Hippocampal formation (tissue), 2 donors: ENCODE measurements at places on chromosomes 11 and 22.

DNA sequence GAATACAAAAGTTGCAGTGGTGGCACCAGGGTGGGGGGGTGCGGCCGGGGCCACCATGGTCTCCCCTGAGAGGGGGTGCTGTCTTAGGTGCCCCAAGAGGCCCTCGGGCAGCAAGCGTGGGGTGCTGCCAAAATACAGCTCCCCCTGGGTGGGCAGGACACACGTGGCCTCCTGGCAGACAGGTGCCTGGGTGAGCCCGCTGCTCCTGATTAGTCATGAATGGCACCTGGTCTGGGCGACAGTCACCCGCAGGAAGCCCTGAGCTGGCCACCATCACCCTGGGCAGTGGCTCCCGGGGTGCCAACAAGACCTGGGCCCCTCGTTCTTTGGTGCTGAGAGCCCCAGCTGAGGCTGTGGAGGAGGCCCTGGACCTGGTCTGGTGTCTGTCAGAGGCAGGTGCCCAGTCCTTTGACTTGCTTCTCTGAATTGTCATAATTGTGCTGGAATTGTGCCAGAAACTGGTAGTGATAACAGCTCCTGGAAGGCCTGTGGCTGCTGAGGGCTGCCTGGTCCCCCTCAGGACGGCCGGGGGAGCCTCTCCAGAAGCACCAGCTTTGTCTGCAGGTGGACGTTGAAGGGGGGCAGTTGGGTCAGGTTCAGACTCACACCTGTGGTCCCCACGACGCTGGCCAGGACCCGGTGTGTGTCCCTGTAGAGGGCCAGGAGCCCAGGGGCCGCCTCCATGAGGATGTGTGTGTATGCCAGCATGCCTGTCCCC is 14.8 kb downstream of the ALG12 start:
- DNase-seq: no peak

GRCh38 chr22:37215890-37216289 is 3.6 kb upstream of the SSTR3 start:
- DNase-seq: no peak

GRCh38 chr11:132123449-132123848 is 753.0 kb downstream of the NTM start:
- no peak for DNase-seq

GRCh38 chr11:57237204-57237681 is at the start of gene APLNR:
TSS of gene APLNR (minus strand) at chr11:57237250. CDS start at chr11:57237004, 246 bp downstream.
- DNase-seq: no peak

DNA sequence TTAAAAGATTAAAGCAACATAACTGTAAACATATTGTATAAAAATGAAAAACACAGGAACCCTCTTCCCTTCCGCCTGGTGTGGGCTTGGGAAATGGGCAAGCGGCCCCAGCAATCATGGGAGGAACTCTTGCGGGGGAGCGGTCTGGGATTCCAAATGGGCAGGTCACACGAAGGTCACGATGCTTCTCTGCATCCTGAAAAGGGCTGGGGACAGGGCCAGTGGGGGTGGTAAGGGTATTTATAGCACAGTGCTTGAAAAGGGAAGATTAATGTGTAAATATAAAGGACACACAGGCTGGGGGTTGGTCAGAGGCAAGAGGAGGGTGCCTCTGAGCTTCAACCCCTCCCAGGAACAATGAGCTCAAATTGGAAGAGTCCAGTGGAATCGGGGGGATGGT is 46.9 kb upstream of the OR4B1 start:
- DNase-seq: no peak

- DNase-seq: no peak
Measured at GRCh38 chr11:114876234-114876633, 197.9 kb downstream of the NXPE2 start.

DNA sequence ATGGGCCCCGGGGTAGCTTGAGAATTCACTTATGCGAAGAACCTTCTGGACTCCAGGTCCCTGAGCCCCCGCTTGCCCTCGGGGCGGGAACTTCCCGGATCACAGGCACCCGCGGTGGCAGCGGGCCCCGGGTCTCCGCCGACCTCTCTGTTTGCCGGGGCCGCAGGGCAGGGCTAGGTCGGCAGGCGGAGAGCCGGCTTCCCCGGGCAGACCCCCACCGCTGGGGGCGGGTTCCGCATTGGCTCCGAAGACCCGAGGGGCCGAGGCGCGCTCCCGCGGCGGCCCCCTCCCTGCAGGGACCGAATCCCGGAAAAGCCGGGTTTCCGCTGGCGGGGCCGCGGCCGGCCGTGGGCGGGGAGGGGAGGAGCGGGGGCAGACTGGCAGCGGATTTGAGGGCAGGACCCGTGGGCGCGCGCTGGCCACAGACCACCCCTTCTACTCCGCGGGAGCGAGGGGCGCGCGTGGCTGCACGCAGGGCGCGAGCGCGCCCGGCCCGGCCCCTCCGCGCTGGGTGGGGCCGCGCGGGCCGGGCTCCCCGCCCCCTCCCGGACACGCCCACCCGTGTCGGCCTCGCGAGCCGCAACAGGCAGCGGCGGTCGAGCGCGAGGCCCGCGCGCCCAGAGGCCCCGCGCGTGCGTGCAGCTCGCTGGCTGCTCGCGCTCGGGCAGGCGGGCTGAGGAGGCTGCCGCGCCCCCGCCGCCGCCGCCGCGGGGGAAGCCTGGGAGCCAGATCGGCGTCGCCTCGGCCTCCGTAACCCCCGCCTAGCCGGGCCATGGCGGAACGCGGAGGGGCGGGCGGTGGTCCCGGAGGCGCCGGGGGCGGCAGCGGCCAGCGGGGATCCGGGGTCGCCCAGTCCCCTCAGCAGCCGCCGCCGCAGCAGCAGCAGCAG is at the start of gene PACS1:
TSS of gene PACS1 (plus strand) at position 558 of the 889 bp plus-strand sequence. CDS start at position 773, 215 bp downstream.
- DNase-seq: peak; percentile 68

DNA sequence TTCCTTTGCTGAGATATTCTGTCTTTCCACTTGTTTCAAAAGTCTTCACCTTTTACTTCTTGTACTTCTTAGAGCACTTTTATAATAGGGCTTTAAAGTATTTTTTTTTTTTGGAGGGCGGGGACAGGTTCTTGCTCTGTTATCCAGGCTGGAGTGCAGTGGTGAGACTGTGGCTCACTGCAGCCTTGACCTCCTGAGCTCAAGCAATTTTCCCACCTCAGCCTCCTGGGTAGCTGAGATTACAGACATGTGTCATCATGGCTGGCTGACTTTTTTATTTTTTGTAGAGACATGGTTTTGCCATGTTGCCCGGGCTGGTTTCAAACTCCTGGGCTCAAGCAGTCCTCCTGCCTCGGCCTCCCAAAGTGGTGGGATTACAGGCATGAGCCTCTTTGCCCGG is 57.9 kb downstream of the DYNC2H1 start:
- DNase-seq: no peak

GRCh38 chr11:105245781-105246315 is 106.3 kb upstream of the CARD18 start:
- DNase-seq: no peak

DNA sequence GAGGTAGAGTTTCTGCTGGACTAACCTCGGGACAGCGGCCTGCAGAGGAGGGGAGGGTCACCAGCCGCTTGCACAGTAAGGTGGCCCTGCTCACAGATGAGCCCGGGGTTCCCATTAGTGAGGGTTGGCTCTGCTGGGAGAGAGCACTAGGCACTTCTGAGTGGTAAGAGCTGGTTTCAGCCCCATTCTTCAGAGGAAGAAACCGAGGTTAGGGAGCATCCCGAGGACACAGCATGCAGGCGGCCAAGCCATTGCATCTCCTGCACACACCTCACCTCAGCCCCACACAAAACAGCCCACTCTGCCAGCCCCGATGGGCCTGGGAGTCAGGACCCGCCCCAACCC is 99.3 kb downstream of the MED15 start:
- no peak for DNase-seq

DNA sequence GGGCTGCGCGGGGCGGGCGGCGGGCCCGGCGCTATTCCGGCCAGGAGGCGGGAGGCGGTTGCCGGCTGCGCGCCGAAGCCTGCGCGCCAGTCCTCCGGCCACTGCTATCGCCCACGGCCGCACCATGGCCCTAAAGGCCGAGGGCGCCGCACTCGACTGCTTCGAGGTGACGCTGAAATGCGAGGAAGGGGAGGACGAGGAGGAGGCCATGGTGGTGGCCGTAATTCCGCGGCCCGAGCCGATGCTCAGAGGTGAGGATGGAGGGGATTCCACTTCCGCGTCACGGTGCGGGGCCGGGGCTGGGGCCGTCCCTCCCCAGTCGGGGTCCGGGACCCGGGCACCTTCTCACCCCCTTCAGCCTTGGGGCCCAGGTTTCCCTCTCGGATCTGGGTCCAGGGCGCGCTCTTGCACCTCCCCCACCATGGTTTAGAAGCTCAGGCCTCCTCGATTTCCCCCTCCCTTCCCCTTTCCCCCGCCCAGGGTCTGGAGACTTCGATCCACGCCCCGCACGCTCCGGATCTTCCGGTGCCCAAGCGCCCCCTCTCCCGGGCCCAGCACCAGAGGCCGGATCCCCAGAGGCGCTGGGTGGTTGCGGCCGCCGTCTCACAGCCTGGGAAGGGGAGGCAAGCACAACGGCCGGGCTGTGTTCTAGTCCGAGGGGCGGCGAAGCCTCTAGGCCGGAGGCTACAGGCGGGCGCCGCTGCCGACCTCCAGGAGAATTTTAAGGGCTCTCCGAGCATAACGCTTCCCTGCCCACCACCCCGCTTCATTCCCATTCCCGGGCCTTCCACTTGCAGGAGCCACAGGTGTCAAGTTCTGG is 517 bp downstream of the SPINDOC start:
- DNase-seq: peak; percentile 53

GRCh38 chr22:45832180-45832579 is 144.8 kb downstream of the WNT7B start:
- no peak for DNase-seq

GRCh38 chr11:67667490-67668191 is 6.8 kb downstream of the ALDH3B2 start:
- no peak for DNase-seq

DNA sequence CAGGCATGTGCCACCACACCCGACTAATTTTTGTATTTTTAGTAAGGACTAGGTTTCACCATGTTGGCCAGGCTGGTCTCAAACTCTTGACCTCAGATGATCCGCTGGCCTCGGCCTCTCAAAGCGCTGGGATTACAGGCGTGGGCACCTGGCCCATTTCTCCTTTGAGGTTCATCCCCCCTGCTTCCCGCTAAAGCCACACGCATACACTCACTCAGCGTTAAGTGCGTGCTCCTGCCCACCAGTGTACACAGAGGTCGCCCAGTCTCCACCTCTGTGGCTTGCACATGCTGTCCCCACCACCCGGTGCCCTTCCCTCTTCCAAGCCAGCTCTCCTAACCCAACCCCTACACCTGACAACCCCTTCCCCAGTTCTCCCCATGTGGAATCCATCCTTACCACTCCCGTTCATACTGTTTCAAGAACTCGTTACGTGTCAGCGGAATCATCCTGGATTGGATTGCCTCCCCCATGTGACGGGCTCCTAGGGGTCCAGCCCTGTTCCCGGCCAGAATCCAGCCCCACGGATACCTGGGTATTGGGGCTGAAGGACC is 15.7 kb upstream of the CYTH4 start:
- no peak for DNase-seq

DNA sequence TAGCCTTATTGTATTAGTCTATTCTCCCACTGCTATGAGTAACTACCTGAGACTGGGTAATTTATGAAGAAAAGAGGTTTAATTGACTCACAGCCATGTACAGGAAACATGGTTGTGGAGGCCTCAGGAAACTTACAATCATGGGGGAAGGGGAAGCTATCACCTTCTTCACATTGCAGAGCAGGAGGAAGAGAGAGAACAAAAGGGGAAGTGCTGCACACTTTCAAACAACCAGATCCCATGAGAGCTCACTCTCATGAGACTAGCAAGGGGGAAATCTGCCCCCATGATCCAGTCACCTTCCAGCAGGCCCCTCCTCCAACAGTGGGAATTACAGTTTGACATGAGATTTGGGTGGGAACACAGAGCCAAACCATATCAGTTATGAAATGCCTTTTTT is 179.4 kb downstream of the ARHGAP42 start:
- no peak for DNase-seq

GRCh38 chr22:48554893-48555572 is 1272.6 kb downstream of the BRD1 start:
- DNase-seq: no peak

DNA sequence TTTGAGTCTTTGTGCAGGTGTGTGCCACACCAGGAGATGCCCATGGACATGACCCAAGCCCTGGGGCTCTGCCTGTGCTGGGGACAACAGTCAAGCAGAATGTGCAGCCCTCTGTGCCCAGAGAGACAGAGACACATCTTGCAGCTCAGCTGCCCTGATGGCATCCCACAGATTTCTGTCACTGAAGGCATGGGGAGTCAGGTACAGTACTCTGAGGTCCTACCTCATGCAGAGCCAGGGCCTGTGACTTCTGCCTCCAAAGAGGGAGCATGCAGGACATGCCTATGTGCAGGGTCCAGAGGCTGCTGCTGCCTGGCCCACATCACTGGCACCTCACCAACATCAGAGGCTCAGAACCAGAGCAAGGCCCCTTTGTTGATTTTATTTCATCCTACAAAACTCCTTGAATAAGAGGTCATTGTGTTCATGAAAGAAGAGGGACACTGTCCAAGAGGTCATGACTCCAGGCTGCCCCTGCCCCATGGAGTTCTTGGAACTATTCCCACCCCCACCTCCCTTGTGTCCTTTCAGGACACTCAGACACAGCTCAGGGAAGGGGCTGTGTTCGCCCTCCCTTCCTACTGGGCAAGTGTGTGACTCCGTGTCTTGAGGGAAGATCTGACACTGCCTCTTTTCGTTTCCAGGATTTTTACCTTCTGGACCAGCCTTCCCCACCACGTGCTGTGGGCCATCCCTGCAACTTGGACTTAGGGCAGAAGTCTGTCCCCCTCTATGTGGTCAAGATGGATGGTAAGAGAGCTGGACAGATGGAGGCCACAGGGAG is 62.3 kb downstream of the BTG4 start:
- peak; percentile 47 for DNase-seq

- DNase-seq: no peak
Measured at GRCh38 chr11:96222102-96222501, 120.9 kb downstream of the MAML2 start.

DNA sequence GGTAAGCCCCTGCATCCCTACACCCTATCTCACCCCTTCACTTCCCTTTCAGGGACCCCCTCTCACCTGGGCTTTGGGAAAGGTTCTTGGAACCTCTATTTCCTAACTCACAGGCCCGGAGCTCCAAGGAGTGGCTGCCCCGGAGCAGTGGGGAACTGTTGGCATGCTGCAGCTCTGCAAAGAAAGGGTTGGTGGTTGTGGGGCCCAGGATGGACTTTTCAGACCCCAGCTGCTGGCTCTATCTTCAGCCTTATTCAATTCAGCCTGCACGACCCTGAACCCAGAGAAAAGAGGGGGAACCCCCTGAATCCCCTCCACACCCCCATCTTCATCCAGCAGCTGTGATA is 10.0 kb downstream of the ROBO4 start:
- no peak for DNase-seq
